ENCODE measurements at places on chromosomes 5 and 9.

GRCh38 chr9:33737811-33738606 lies 57.4 kb upstream of the PRSS3 start:
- peak; percentile 28 for DNase-seq

DNA sequence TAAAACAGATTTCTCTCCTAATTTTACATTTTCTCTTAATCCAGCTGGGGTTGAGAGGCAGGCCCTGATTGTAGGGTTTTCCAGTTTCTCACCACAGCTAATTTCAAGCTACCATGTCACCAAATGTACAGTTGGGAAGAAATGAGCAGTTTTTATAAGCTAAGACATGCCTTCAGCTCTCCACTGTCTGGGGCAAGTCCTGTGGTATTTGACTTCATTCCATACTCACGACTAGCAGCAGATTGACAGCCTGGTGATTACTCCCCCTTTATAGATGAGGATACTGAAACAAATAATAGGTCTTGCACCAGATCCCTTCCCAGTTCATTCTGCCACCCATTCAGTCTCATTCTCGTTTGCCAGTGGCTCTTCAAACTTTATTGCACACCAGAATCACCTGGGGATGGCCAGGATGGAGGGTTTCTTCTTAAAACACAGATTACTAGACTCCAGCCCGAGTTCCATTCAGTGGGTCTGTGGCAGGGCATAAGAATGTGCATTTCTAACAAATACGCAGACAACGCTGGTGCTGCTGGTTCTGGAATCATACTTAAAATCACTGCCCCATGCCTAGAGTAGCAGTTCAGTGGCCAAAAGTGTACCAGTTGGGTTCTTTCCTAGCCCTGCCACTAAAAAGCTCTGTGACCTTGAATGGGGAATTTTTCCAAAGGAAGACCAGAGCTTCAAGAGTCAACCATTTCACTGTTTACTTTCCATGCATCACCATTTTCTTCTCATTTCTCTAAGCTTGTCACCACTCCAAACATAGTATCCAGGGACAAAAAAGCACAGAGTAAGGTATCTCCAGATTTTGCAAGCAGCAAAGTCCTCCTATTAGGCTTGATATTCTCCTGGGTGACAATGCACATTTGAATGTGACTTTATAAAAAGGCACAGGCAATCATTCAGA lies 64.3 kb downstream of the CSNK1A1 start:
- no peak for DNase-seq

GRCh38 chr5:122312591-122313406 lies 762 bp downstream of the SNCAIP start:
- no peak for DNase-seq

GRCh38 chr9:69171049-69171448 lies 3.0 kb upstream of the TJP2 start:
- no peak for DNase-seq

GRCh38 chr5:90802474-90803317 lies 244.1 kb downstream of the ADGRV1 start:
- peak; percentile 38 for DNase-seq

Data from COLO829 (cell line).